WERI-Rb-1 (cell line): ENCODE measurements at places on chromosomes 11 and 22.
A peak's percentile ranks its signal among the peaks of the same experiment; 100 is the strongest.

DNA sequence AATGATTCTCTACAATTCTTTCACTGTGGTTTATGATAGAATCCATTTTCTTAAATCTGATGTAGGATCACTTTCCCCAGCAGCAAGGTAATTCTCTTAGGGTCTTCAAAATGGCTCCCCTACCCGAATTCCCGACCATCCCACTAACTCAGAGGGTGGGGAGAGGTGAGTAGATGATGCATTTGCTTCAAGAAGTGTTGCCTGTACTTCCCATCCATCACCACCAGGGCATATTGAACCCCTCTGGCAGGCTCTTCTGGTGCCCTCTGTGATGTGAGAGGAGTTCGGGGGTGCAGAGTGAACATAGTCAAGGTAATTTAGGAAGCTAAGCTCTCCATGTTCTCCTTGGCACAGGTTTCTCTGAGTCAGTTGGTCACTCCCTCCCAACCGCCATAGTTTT is 52.3 kb downstream of the ZNRF3 start:
- no peak for DNase-seq

GRCh38 chr11:65685981-65686380 is 23.3 kb upstream of the RELA start:
- DNase-seq: no peak

DNA sequence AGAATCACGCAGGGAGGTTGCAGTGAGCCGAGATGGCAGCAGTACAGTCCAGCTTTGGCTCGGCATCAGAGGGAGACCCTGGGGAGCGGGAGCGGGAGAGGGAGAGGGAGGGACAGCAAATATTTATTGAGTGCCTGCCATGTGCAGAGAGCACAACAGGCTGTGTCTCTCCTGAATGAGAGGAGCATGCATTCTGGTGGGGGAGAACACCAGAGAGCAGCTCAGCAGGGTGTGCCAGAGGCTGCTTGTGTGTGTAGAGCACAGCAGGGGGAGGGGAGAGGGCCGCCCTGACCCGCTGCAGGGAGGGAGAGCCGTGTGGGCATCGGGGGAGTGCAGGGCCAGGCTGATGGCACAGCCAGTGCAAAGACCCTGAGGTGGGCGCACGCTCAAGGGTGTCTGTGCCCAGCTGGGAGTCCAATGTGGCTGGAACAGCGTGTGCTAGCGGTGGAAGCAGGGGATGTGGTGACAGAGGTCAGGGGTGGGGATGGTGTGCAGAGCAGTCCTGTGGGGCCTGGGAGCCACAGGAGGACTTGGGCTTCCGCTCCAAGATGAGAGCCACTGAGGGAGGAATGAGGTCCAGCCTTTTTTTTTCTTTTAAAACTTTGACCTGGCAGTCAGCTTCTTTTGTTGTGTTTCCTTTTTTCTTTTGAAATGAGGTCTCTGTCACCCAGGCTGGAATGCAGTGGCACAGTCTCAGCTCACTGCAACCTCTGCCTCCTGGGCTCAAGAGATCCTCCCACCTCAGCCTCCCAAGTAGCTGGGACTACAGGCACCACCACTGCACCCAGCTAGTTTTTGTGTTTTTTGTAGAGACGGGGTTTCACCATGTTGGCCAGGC is 12.0 kb downstream of the PPIL2 start:
- no peak for DNase-seq

DNA sequence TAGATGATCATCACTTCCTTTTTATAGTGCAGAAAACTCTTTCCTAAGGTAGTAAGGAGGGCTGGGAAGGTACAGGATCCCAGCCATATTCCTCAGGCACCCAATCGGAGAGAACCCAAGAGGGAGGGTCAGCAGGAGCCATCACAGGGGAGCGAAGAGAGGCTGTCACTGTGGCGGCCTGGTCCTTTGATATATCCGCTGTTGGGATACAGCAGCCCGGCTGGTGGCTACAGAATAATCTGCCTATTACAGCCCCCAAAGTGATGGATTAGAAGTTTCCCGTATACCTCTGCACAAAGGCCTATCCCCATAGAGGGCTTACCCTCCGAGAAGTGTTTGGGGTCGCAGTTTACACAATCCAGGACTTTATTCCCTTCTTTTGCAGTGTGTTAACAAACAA is 48.5 kb downstream of the OR4D9 start:
- DNase-seq: peak; percentile 18

GRCh38 chr11:35619116-35619854 is 1.0 kb downstream of the FJX1 start:
- peak; percentile 36 for DNase-seq

DNA sequence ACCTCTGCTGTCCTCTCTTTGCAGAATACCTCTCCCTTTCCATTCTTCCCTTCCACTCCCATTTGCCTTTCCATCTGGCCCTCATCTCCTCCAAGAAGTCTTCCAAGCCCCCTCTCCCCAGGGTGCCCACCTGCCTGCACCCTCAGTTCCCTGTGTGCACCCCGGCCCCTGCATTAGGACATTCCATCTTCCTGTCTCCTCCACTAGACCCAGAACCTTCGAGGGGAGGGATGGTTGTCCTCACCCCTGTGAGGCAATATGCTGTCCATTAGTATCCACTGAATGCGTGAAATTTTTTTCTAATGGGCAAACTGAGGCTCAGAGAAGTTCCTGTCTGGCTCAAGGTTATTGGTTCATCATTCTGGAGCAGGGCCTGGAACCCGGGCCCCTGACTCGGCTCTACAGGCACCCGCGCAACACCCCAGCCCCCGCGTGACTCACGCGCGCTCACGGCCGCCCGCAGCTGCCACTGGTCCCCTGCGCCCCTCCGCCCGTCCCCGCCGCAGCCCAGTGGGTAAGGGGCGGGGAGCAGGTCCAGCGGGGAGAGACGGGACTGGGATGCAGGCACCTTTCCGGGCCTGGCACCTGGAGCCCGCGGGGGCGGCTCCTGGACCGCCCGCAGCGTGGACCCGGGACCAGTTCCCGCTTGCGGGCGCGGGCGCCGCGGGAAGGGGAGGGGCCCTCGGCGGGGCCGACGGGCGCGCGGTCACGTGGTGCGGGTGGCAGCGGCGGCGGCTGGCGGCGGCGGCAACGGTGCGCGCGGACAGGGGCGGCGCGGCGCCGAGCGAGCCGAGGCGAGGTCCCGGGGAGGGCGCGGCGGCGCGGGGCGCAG is 7.0 kb downstream of the SEPTIN3 start:
- DNase-seq: peak; percentile 57

- no peak for DNase-seq
Observed at GRCh38 chr11:103406357-103406756, 297.1 kb downstream of the DYNC2H1 start.

GRCh38 chr22:29641042-29641699 is 37.7 kb downstream of the NF2 start:
- DNase-seq: no peak

GRCh38 chr22:29205594-29206371 is at the start of gene EMID1:
Gene EMID1, plus strand, starts transcription at chr22:29205896. Its CDS starts 143 bp downstream, at chr22:29206039.
- peak; percentile 58 for DNase-seq

- no peak for DNase-seq
Observed at GRCh38 chr11:83162377-83162776, 5.4 kb downstream of the PCF11 start.

GRCh38 chr22:30048681-30049080 is 31.6 kb upstream of the HORMAD2 start:
- no peak for DNase-seq

- no peak for DNase-seq
Observed at GRCh38 chr11:14543260-14543659, 23.1 kb upstream of the PSMA1 start.

DNA sequence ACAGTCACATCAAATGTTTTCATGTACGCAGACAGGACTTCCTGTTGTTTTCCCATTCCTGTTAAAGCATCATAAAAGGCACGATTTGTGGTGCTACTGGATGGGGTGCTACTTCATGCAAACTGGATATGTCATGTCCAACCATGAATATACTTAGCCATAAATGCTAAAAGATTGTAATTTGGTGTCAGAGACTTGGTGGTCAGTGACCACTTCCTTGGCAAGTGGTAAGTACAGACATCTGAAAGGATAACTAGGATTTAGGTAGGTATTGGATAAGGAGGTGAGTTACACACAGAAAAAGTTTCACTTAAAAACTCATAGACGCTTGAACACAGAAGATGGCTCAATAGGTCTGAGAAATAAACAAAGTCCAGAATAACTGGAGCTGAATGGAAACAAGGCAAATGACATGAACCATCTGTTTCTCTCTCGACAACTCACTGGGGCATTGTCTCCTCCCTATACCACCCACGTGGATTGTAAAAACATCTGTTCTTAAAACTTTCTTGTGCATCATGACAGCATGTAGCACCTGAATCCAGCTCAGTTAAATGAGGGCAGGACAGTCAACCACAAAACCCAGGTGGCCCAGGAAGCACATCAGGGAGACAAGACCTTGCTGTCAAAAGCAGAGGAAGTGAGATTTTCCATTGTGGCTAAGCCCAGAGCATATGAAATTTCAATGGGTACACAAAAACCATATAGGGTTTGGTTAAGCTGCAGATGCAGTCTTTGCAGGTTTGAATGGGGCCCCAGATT is 22.1 kb upstream of the IGLL5 start:
- no peak for DNase-seq

- DNase-seq: no peak
Observed at GRCh38 chr11:6746626-6747025, 25.1 kb downstream of the OR2AG2 start.

- DNase-seq: peak; percentile 67
Observed at GRCh38 chr22:32202539-32203180, 2.2 kb downstream of the RFPL2 start.

GRCh38 chr11:108732395-108732794 is 67.5 kb downstream of the DDX10 start:
- no peak for DNase-seq

- no peak for DNase-seq
Observed at GRCh38 chr22:44317123-44317444, 4.3 kb upstream of the SHISAL1 start.

DNA sequence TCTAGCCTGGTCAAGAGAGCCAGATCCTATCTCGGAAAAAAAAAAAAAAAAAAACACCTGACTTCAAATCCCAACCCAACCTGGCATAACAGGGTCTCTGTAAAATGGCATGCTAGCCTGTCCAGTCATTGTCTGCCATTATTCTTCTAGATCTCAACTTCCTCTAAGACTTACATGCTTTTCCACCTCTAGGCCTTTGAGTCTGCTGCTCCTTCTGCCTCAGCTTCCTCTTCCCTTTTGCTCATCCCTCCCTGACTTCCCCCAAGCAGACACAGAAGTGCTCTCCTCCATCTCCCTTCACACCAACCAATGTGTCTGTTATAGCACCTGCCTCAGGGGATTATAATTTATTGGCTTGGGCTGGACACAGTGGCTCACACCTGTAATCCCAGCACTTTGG is 7.8 kb downstream of the STK33 start:
- no peak for DNase-seq

- no peak for DNase-seq
Observed at GRCh38 chr11:116697011-116697410, 75.8 kb downstream of the BUD13 start.

GRCh38 chr11:129248618-129249017 is 56.5 kb upstream of the ARHGAP32 start:
- no peak for DNase-seq

DNA sequence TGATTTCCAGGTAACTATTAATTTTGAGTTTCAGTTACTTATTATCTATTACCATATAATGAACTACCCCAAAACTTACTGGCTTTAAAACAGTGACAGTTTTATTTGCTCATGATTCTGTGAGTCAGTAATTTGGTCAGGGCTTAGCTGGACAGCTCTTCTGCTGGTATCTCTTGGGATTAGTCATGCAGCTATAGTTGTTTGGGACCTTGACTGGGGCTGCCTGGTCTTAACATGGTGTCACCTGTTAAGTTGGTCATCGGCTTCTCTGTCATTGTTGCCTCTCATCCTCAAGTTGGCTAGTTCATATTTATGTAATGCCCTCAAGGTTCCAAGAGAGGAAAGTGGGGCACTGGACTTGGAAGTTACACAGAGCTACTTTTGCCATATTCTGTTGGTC is 177.5 kb downstream of the TMEM135 start:
- DNase-seq: no peak

- DNase-seq: no peak
Observed at GRCh38 chr22:41827671-41828070, 5.2 kb upstream of the SREBF2 start.

DNA sequence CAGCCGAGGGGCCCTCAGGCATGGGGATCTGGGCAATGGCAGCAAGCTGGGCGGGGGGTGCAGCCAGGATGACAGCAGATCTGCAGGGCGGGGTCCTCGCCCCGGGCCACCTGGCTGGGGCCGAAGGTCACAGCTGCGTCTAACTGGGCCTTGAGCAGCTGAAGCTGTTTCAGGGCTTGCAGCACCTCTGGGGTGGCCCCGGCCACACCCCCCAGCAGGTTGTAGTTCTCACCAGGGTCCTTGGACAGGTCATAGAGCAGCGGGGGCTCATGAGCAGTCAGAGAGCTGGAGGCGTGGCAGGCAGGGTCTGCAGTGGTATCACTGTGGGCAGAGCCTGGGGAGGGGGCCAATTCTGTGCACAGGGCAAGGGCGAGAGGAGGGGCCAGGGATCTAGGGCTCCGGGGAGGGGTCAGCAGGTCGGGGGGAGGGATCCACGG is 2.8 kb downstream of the ARSA start:
- DNase-seq: no peak

DNA sequence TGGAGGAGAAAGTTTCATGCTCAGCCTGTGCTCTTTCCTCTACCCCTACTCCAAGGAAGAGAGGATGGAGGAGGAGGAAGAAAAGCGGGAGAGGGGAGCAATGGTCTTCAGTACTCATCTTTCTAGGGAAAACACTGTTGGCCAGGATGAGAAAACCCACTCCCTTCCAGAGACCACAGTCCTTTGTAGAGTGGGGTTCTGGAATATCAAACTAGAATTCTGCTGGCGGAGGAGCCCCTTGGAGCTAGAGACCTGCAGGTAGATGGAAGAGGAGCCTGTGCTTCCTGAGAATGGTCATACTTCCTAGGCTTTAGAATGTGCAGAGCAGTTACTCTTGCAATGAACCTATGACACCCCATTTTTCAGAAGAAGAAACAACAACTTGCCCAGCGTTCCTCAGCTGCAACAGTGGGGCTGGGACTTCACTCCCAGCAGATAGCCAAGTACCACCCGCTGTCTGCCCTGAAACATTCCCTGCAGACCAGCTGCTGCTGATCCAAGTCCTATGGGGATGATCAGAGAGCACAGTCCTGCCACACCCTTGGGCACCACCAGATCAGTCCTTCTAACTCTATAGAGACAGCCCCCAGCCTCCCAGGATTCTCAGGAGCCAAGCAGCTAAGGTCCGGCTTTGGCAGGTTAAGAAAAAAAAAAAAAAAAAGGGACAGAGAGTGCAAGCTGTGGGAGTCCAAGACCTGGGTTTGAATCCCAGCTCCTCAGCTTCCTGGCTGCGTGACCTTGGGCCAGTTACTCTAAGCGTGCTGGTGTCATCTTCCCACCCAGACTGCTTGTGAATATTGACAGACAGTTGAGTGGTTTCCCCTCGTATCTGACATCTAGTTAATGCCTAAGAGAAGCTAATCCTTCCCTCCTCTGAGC is 664 bp downstream of the PTGDR2 start:
- DNase-seq: no peak

DNA sequence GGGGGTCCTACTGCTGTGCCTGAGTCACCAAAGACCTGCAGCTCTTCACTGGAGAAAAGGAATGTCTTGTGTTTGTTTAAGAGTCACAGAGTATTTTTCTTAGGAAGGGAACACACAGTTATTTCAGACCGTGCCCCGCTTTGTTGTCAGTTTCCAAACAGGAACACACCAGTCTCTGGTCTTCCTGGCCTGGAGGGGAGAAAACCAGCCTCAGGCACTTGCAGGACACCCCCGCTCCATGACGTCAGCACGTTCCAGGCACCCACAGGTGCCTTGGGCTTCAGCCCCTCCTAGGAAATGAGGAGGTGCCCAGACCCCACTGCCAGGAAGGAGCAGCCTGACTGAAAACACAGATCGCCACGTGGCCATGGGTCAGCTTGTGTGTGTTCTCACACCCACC is 5.4 kb downstream of the DEAF1 start:
- DNase-seq: no peak

- no peak for DNase-seq
Observed at GRCh38 chr11:33928564-33928963, 36.7 kb upstream of the LMO2 start.
